ENCODE measurements at places on chromosomes 2 and 18.

GRCh38 chr2:23446916-23447315 lies 61.9 kb downstream of the KLHL29 start:
- DNase-seq, result no peak

GRCh38 chr2:196046123-196046917 lies 22.3 kb downstream of the DNAH7 start:
- DNase-seq, result no peak

- no peak for DNase-seq
These were observed 9.2 kb downstream of the HS6ST1 start for GRCh38 chr2:128309280-128310093.

DNA sequence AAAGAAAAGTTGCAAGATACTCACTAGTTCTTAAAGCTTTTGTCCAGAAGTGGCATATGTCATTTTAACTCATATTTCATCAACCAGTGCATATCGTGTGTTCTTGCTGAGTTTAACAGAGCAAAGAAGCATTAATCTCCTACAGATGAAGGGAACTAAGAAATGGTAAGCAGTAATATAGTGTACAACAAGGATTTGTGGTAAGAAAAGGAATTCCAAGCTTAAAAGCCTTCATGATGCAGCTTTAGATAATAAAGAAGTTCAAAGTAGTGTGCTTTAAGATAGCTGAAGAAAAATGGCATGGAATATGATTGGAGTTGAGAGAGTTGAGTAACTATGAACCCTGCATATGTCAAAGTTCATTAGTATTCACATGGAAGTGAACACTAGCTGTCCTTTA lies 649.8 kb upstream of the FSHR start:
- DNase-seq, result no peak

DNA sequence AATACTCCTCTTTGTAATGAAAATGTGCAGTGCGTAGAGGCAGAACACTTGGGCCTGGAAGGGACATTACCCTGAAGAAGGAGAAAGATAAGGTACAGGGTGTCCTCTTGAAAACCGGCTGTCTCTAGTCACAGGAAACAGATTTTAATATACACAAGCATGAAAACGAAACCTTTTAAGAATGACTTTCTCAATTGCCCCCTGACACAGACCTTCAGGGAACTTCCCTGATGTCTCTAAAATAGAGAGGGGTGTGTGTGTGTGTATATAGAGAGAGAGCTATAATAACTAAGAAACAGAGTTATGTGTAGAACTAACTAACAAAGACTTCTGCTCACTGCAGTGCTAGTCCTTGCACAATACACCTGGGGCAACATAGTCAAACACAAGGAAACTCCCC lies 780.0 kb downstream of the CNTNAP5 start:
- DNase-seq, result no peak

DNA sequence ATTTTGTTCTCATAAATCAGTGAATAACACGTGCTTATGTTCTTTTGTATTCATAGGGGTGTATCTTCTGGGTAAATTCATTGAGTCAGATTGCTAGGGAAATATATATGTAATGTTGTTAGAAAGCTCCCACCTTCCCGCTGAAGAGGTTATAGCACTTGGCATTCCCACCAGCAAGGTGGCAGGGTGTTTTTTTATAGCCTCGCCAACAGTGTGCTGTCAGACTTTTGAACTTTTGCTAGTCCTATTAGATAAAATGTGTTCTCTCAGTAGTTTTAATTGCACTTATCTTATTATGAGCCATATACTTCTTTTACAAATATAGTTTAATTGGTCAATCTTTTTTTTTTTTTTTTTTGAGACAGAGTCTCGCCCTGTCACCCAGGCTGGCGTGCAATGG lies 31.0 kb downstream of the MRPS9 start:
- DNase-seq, result no peak

GRCh38 chr2:188975497-188976102 lies 1.4 kb downstream of the COL3A1 start:
- no peak for DNase-seq

GRCh38 chr2:197851451-197851850 lies 47.1 kb downstream of the PLCL1 start:
- DNase-seq, result no peak

GRCh38 chr2:48984922-48985321 lies 169.4 kb downstream of the FSHR start:
- DNase-seq, result no peak
